ENCODE measurements at places on chromosomes 2 and 18.
A peak's percentile ranks its signal among the peaks of the same experiment; 100 is the strongest.

- no peak for DNase-seq
These were observed 687.8 kb upstream of the DDX18 start for GRCh38 chr2:117126656-117127055.

GRCh38 chr2:233094614-233095013 is 34.5 kb downstream of the INPP5D start:
- peak; percentile 10 for DNase-seq

- peak; percentile 54 for DNase-seq
These were observed 268.6 kb upstream of the NCKAP5 start for GRCh38 chr2:133836691-133837345.

GRCh38 chr2:16314691-16315457 is 350.8 kb downstream of the CYRIA start:
- no peak for DNase-seq

DNA sequence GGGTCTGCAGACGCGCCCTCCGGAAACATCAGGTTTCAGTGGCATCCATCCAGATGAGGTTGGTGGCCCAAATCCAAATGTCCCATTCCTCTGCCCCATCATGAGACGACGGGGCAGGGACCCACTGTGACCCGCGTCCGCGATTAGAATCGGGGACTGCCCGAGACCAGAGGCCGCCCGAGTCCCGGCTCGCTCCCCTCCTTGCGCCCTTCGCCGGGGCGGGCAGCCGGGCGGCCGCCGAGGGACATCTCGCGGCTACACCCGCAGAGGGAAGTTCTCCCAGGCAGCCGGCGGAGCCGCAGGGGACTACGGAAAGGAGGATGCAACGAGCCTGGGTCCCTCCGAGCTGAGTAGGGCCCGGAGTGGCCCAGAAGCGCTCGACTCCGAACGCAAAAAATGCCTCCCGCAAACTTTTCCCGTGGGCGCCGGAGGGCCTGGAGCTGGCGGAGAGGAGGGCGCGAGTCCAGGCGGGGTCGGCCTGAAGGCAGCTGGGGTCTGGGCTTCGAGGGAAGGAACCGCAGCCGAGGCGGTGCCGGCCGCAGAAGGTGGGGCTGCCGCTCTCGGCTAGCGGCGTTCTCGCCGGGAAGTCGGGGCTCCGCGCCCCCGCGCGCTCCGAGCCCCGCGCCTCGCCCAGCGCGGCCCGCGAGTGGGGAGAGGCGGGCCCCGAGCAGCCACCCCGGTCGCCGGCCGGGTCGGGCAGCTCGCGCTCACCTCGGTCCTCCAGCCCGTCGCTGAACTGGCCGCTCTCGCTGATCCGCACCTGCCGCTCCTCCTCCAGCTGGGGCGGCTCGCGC is 580 bp downstream of the TMEM163 start:
- DNase-seq: no peak

DNA sequence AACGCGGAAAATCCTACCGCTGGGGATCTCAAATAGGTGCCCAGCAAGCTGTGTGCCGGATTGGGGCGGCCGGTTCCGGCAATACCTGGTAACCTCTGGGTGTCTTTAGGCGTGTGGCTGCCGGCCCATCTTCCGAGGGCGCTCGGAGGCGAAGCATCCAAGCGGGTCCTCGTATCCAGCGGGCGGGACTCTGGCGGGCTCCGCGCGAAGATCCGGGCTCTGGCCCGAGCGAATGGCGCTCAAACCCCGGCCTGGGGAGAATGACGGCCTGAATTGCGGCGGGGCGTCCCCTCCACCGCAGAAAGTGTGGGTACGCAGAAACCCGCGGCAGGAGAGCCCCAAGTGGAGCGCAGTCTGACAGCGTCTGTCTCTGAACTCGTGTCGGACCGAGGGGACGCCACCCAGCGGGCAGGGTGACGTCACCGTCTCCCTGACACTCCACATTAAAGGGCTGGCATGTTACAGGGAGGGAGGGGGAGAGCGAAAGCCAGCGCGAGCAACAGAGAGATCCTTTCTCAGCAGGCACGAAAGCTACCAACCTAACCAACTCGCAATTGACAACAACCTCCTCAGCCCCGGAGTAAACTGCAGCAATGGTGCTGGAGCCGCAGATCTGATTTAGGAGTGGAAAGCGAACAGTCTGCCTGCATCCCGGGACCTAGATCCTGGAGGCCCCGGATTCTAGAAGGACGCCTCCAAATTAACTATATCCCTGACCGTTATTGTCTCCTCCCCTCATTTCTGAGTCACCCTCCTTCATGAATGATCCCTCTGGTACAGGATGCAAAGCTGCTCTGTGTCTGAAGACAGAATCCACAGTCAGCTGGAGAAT is at the start of gene SKOR2:
TSS of gene SKOR2 (minus strand) at position 372 of the 832 bp plus-strand sequence. CDS start 2,477 bp downstream, outside the sequence.
- no peak for DNase-seq

DNA sequence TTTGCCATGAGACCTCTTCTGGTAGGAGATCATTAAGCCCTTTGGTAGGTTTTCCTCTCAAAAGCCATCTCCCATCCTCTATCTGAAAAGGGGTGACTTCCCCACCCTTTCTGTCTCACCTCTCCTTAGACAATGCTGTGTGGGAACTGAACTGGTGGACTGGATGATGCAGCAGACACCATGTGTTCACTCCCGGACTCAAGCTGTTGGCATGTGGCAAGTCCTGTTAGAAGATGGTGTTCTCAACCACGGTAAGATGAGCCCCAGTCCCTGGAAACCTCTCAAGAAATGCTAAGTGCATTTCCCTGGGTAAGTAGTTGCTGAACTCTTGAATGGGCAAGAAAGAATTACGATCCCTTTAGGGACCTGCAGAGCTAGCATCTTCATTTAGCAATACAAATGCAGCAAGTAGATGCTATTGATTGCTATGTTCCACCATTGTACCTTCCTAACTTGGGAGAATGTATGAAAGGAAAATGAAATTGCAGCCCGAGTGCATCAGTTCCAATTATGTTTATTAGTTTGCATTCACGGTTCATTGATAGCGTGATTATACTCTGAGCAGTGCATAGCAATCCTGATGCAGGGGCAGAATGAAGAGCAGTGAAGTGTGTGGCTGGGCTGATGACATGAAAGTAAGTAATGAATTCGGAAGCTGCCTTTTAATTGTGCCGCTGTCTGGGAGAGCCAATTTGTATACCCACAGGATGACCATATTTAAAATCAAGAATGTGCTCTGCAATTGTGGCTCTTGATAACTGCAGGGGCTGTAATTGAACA is 110.0 kb upstream of the MAP3K20 start:
- no peak for DNase-seq
